ENCODE measurements at places on chromosomes 5 and 9.

DNA sequence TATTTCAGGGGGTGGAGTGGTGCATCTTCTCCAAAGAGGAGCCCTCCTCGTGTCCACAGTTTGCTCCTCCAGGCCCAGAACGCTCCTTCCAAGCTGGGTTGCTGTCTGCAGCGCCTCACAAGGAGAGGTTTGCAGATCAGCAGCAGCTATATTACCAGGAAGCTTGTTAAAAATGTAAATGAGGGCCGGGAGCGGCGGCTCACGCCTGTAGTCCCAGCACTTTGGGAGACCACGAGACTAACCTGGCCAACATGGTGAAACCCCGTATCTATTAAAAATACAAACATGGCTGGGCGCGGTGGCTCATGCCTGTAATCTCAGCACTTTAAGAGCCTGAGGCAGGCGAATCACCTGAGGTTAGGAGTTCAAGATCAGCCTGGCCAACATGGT, 25.0 kb upstream of the FRMPD1 start:
- no peak for DNase-seq

DNA sequence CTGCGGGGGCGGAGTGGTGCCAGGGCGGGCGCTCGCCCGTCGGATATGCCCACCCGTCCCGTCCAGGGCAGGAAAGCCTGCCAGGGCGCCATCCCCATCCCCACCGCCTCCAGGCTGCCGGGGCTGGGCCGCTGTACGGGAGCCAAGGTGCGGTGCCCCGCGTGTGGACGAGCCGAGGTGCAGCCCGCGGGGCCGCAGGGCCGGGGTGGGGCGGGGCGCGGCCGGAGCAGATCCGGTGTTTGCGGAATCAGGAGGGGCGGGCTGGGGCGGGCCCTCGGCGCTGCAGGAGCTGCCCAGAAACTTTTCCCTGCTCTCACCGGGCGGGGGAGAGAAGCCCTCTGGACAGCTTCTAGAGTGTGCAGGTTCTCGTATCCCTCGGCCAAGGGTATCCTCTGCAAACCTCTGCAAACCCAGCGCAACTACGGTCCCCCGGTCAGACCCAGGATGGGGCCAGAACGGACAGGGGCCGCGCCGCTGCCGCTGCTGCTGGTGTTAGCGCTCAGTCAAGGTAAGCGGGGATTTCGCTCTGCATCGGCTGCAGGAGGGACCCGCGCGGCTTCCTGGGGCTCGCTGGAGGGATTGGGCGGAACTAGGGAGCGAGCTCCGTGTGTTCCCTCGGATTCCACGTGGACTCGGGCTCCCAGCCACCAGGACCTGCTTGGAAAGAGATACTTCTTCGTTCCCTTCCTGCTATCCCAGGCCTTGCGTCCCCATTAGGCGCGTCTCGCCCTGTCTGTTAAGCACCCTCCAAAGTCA, at the start of gene ITGA2:
ITGA2 (plus strand) TSS at position 328 of the 756 bp plus-strand sequence; CDS start at position 445, 117 bp downstream.
- peak; percentile 4 for DNase-seq

GRCh38 chr9:111984086-111984802, 87.6 kb downstream of the UGCG start:
- no peak for DNase-seq

- no peak for DNase-seq
Measured at GRCh38 chr9:87193925-87194868, 246.9 kb upstream of the GAS1 start.

GRCh38 chr5:151097820-151098767, 17.3 kb upstream of the TNIP1 start:
- no peak for DNase-seq

DNA sequence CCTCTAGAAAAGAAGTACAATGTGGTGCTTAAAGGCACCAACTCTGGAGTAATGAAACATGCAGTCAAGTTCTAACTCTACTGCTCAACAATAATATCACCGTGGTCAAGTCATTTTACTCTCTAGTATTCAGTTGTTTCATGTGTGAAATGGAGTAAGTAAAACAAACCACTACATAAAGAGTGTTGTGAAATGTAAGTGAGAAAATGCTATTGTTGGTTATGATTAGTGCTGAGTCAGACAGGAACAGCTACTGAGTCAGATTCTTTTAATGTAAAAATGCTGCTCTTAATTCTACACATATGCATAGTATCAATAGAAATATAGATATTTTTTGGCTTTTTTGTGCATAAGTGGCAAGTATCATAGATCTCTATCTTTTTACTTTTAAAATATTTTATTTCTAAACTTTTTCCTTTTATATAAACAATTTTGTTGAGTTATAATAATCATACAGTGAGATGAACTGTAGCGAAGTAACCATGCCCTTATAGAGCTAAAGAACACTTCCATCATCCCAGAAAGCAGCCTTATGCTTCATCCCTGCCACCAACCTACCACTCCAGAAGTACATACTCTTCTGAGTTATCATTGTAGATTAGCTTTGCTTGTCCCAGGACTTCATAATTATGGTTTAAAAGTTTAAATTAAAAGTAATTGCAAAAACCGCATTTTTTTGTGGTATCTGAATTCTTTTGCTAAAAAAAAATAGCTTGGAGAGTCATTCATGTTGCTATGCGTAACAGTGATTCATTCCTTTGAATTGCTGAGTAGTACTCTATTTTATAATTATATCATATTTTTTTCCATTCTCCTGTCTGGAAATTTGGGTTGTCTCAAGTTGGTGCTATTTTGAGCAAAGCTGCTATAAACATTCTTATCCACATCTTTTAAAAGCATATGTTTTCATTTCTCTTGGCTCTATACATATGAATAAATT, 548.2 kb upstream of the CLINT1 start:
- no peak for DNase-seq

DNA sequence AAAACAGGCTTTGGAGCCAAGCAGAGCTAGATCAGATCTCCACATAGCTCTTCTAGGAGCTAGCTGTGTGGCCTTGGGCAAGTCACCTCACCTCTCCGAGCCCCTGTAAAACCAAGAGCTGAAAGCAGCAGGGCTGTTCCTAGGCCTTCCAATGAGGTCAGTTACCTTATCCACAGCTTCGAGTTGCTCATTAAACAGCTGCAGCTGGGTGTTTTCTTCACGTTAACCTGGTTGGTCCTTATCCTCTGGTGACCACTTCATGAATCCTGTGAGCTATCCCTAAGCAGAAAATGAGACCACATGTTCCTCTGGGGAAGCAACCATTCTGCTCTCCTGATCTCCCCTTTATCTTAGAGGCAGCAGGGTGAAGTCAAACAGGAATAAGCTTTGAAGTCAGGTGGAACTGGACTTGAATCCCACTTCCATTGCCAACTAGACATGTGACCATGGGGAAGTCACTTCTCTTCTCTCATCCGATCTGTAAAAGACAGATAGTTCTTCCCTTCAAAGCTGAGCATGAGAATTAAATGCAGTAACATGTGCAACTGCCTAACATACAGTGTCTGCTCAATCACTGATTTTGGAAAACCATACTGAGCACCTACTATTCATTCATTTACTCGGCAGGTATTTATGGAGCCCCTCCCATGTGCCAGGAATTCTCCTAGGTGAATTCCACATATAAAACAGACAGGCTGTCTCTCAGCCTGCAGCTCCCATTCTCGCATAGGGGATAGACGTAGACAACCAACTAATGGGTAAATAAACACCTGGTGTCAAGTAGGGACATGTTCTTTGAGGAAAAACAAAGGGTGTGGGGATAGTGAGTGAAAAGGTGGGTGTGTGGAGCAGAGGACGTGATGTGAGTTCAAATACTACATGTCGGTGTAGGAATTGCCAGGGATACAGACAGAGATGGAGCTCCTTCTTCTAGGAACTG, 111.7 kb upstream of the BOD1 start:
- no peak for DNase-seq

DNA sequence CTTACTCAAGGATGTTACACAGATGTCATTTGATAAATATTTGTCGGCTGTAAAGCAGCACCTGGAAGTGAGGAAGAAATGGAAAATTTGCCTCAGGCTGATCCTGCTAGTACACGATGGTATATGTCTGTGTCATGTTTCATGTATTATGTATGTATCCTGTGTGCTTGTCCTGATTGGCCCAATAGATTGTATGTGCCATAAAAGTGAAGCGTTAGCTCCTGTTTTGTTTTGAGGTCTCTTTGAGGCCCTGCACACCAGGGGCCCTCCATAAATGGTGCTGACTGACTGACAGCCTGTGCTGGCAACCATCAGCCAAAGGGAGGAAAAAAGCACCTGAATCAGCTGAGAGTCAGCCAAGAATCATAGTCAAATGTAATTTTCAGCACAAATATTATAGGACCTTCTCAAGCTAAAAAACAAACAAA, 11.8 kb upstream of the LNPEP start:
- DNase-seq: no peak

DNA sequence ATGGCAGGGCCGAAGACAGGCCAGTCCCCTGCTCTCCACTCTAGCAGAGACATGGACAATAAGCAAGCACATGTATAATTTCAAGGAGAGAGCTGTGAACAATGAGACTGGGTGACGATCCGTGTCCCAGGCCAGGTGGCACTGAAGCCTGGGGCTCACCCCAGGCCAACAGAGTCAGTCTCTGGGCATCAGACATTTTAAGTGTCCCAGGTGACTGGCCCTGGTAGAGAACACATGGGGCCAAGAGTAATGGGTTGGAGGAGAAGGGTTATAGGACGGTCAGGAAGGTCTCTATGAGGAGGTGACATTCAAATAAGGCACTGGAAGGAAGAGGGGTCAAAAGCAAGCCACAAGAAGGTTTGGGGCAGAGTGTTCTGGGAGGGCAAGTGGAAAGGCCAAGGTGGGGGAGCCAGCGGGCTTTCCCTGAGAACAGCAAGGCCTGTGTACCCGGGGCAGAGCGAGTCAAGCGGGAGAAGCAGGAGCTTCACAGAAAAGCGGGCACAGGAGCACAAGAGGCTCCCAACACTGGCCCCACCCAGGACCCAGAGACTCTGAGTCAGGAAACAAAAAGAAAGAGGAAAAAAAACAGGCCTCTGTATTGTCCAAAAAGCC, 1.1 kb upstream of the AKNA start:
- no peak for DNase-seq

- DNase-seq: no peak
Measured at GRCh38 chr5:94910721-94911120, 292.3 kb downstream of the SLF1 start.

DNA sequence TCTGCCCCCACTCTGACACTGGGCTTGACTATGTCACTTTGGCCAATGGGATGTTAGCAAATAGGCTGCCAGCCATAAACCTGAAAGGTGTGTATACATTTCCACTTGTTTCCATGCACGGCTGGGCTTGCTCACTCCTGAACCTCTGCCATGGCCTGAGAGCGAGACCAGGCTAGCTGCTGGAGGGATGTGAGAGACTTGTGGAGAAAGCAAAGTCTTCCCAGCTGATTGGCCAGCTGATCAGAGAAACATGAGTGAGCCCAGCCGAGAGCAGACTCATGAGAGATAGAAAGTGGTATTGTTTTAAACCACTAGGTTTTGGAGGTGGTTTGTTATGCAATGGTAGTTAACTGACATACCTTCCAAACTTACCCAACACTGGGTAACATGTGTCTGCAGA, 13.9 kb downstream of the FAM193B start:
- no peak for DNase-seq

DNA sequence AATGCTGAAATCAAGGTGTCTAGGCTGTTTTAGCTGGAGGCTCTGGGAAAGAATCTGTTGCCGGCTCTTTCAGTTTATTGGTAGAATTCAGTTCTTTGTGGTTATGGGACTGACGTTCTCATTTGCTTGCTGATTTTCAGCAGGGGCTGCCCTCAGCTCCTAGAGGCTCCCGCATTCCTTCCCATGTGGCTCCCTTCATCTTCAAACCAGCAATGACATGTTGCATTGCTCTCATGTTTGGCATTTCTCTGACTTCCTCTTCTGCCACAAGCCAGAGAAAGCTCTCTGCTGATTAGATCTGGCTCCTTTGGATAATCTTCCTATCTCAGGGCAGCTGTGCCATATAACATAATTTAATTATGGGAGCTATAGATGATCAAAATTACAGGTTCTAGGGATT, 360.3 kb downstream of the LRRC70 start:
- DNase-seq: no peak

DNA sequence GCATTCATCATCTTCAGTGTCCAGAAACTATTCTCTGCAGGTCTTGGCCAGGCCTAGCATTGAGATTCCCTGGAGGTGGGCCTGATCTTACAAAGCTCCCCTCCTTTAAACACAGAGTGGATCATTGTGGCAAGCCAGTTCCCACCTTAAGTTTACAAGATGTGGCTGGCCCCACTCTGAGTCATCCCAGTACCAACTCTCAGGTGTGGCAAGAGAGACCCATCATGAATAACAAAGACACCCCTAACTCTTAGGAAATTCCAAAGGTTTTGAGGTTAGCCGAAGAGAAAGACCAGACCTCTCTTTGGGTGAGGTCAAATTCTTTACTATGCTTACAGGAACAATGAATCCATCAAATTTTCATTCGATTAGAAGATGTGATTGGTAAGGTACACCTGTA, 78.2 kb downstream of the RFK start:
- no peak for DNase-seq

DNA sequence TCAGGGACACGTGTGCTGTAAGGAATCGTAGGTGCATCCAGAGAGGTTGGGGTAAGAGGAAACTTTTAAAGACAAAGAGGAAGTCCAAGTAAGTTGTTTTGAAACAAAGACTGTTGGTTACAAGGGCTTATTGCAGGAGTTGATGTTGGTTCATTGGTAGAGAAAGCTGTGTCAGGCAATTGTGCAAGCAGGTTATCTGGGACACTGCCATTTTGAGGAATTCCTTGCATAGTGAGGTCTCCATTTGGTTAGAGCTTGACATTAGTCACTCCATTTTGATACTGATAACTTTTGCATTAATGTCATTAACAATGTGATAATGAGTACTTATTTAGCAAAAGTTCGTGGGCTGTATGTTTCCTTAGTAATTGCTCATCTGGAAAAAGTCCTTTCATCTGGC, 24.9 kb downstream of the CNOT6 start:
- no peak for DNase-seq

- DNase-seq: peak; percentile 53
Measured at GRCh38 chr5:112276991-112277390, 142.1 kb downstream of the EPB41L4A start.

DNA sequence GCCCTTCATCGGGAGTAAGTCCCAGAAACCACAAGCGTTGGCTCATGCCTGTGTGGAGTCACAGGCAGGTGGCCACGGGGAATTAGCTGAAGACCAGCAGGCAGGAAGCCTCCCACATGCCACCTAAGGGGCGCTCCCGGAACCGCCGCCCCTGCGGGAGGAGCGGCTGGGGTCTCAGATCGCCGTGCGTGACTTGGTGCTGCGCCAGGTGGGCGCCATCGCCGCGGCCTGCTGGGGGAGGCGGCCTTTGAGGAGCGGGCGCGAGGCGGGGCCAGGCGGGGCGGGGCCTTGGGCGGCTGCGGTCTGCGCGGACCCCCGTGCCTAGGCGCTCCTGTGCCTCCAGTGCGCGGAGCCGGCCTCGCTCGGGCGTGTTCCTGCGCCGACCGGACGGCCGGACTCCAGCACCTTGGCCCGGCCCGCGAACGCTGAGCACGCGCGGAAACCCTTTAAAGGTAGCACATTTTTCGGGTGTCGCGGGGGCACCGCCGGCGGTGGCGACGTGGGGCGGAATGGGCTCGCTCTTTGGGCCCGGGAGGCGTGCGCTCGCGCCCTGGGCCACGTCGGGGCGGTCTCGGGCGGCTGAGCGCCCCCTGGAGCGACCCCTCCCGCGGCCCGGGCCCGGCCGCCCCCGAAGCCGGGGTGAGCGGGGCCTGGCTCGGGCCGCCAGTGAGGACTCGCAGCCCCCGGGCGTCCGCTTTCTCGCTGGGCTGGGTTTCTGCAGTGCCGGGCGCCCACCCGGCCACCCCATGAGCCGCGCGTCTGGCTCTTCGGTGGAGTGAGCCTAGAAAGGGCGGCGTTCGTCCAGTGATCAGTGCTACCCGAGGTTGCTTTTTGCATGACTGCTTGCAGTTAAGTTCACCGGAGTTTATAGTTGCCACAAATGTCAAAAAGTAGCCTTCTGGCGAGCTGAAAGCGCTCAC, 24.5 kb downstream of the LECT2 start:
- DNase-seq: no peak

GRCh38 chr9:33791117-33791516, 4.2 kb upstream of the PRSS3 start:
- no peak for DNase-seq
